ENCODE measurements at places on chromosomes 13 and 19. TPM values are rescaled to one million over a fixed set of nuclear protein-coding genes. Genes with fewer than 3 reads are reported as not detected.

- no peak for DNase-seq
Measured at GRCh38 chr13:42798118-42798517, 16.7 kb downstream of the FAM216B start.

DNA sequence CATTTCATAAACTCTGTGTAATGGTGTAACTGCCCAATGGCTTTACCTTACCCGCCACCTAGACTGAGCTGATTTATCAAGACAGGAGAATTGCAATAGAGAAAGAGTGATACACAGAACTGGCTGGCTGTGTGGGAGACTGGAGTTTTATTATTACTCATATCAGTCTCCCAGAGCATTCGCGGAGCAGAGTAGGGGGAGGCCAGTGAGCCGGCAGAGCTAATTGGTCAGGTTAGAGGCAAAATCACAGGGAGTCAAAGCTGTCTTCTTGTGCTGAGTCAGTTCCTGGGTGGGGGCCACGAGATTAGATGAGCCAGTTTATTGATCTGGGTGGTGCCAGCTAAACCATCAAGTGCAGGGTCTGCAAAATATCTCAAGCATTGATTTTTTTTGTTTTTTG is 23.4 kb upstream of the SLITRK1 start:
- no peak for DNase-seq

GRCh38 chr13:106318941-106319411 is 216.5 kb downstream of the EFNB2 start:
- DNase-seq: no peak

- no peak for DNase-seq
Measured at GRCh38 chr13:75352641-75353327, 129.2 kb downstream of the TBC1D4 start.

C1QTNF9 gene
- total RNA-seq: not detected

C1QTNF9B gene
- total RNA-seq: not detected

GRCh38 chr13:46953331-46953730 is 56.5 kb upstream of the HTR2A start:
- DNase-seq: no peak

DNA sequence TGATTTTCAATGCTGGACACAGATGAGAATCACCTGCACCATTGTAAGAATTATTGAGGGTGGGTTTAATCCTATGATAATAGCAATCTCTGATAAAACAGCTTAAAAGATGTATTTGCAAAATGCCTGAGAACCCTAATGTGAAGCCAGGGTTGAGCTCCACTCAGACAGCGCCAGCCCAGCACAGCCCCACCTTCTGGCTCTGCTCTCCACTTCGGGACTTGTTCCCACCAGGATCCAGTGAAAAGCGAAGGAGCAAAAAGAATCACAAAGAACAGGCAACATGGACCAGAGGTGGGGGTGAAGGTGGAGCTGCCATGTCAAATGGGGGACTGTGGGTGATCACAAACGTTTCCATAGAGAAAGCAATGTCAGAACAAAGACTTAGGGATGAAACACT is 18.6 kb upstream of the ZNF816 start:
- DNase-seq: no peak

DNA sequence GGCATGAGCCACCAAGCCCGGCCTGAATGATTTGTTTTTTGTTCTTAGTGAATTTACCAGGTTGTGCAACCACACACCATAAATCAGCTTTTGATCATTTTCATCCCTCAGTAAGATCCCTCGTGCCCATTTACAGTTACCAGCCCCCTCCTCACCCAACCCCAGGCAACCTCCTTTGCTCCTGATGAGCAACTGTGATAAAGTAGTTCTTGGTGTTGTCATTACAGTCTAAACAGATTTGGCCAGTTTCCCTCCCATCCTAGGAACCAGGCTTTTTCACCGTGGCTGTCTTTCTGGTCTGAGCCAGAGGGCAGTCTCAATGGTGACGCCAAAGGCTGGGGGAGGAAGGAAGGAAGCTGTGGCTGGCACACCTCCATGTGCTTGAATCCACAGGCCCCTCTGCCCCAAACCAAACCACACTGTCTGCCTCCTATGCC is 61.2 kb upstream of the WDFY2 start:
- no peak for DNase-seq

ARL11 gene
- total RNA-seq: 20.5 TPM

LIM2 gene
- not detected for total RNA-seq

Data from OCI-LY7 (cell line).